ENCODE measurements at places on chromosomes 6 and 20.

- DNase-seq, result no peak
Measured at GRCh38 chr20:45813006-45813340, 529 bp downstream of the UBE2C start.

DNA sequence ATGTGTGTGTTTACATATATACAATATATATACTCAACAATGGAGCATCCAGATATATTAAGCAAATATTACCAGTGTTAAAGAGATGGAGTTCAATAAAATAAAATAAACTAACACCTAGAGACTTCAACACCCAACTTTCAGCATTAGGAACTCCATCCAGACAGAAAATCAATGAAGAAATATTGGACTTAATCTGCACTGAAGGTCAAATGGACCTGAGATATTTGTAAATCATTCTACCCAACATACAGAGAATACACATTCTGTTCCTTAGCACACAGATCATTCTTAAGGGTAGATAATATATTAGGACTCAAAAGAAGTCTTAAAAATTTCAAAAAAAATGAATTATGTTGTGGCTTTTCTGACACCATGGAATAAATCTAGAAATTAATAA is 832.3 kb upstream of the ADGRB3 start:
- no peak for DNase-seq

- DNase-seq, result no peak
Measured at GRCh38 chr20:52060794-52061714, 130.5 kb downstream of the ZFP64 start.

DNA sequence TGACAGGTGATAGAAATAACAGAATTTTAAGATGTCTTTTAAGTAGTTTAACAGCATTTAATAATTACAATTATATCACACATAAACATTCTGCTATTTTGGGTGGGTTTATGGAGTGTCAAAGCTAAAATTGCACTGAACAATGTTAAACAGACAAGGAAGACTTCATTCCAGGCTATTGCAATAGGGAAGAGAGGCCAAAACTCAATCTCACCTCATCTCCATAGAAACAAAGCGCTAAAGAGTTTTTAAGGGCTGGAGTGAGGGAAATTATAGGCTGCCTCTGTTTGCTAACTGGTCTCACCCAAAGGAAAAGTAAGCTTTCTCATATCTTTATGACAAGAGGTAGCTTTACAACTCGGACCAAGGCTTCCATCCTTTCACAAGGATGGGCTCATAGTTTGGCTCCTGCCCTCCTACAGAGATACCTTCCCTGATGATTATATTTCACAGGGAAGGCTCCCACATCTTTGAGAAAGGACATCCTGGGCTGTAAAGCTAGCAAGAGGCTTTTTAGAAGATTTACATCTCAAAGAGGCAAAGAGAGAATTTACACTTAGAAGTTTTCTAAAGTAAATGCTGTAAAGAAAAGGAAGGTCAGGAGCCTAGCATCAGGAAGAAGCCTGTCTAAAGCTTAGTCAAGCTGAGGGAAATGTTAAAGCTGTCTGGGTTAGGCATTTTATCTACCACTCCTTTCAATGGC is 350.2 kb upstream of the IMPG1 start:
- no peak for DNase-seq

- DNase-seq, result peak; percentile 48
Measured at GRCh38 chr6:42021847-42022754, 28.2 kb upstream of the TAF8 start.

GRCh38 chr6:37521674-37522073 is 22.0 kb upstream of the CCDC167 start:
- no peak for DNase-seq

GRCh38 chr6:1392813-1393640 is 3.7 kb downstream of the FOXF2 start:
- DNase-seq, result no peak

GRCh38 chr6:90402831-90403192 is 106.2 kb upstream of the BACH2 start:
- DNase-seq, result no peak

GRCh38 chr6:143940011-143940597 is 68.0 kb downstream of the PLAGL1 start:
- DNase-seq, result peak; percentile 28

DNA sequence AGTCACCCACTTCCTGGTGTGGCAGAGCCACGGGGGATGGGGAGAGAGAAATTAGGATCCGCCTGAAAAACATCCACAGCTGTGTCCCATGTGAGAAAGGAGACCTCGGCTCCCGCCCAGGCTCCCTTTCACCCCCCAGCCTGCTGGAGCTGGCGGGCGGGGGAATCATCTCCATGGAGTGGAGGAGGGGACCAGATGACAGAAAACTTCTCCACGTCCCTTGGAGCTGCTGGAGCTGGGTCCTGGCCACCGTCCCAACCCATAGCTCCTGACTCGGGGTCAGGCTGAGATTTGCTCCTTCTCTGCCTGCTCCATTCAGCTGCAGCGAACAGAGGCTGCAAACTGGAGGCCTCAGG is 113.8 kb downstream of the CEBPB start:
- DNase-seq, result no peak

DNA sequence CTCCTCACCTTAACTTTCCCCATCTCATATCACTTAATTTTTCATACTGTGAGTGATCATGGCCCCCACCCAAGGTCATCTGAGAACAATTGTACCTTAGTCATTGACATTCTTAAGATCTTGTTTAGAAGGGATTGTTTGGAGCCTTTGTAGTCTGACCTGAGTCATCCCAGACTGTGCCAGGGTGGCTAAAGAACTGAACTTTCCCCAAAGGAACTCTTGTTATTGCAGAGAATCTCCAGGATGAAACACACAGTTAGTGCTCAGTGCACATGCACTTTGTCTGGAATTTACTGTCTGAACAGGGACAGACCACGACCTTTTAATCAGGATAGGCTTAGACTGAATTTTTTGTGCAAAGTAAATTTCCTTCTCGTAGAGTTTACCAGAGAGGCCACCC is 112.6 kb upstream of the CCN2 start:
- DNase-seq, result no peak

DNA sequence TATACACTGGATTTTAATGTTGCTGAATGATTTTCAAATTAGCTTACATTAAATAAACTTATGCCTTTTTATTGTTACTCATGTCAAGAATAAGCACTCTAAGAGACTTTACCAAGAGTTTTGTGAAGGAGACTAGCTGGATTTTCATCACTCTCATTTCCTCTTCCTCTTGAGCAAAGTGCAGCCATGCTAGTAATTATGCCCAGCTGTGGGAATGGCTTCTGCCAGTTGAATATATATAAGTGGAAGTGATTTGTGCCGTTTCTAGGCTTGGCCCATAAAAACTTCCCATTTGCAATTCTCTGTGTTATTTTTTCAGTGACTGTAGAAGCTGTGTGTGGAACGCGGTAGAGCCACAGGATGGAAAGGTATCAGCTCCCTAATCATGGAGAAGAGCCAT is 255.8 kb downstream of the HDGFL1 start:
- DNase-seq, result no peak

- no peak for DNase-seq
Measured at GRCh38 chr20:39146394-39146793, 184.2 kb downstream of the DHX35 start.

- DNase-seq, result no peak
Measured at GRCh38 chr6:79421707-79422484, 115.3 kb downstream of the LCA5 start.

- DNase-seq, result no peak
Measured at GRCh38 chr6:85185977-85186376, 263.9 kb upstream of the NT5E start.

GRCh38 chr20:3161316-3162079 is 1.8 kb upstream of the FASTKD5 start:
- no peak for DNase-seq

DNA sequence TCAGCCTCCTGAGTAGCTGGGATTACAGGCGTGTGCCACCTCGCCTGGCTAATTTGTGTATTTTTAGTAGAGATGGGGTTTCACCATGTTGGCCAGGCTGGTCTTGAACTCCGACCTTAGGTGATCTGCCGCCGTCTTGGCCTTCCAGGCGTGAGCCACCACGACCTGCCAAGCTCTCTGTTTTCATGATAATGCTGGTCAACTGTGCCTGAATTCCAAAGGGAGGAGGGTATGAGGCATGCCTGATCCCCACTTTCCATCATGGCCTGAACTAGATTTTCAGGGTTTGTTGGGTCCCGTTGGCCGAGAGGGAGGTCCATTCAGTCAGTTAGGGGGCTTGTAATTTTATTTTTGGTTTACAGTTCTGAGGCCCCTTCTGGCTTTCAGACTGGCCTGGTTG is 28.0 kb upstream of the ANGPT4 start:
- no peak for DNase-seq

DNA sequence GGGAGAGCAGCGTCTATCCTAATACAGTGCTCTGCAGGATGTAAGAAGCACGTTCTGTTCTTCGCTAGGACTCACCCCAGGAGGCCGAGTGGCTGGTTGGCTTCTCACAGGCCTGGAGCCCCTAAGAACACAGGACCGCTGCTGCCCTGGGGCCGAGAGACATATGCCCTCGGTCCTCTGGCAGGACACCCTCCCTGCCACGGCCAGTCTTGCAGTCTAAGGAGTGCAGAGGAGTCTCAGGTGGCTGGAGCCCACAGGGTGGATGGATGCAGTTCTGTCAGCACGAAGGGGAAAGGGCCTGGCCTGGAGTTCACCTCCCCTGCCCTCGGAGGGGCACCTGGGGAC is 96.5 kb downstream of the SMOC2 start:
- no peak for DNase-seq

GRCh38 chr6:16092140-16092539 is 36.7 kb upstream of the MYLIP start:
- no peak for DNase-seq

DNA sequence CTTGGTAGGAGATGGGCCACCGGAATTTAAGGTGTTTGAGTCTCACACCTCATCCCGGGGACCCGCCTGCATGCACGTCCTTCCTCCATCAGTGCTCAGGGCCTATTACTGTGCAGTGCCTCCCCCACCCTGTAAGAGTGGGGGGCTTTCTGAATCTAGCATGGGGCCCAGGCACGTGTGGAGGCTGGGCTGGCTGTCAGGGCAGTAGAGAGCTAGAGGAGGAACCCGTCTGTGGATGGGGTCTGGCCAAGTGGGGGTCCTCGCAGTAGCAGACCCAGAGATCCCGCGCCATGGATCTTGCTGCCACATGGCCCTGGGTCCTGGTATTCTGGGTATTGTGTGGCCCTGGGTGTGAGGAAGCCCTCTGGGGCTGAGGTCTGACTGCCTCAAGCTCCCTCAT is 42.9 kb downstream of the SRC start:
- DNase-seq, result no peak

- DNase-seq, result peak; percentile 49
Measured at GRCh38 chr6:150599199-150600009, at the start of gene PLEKHG1. TSS of gene PLEKHG1 (plus strand) at chr6:150599885. CDS start at chr6:150733682, 133,797 bp downstream.

DNA sequence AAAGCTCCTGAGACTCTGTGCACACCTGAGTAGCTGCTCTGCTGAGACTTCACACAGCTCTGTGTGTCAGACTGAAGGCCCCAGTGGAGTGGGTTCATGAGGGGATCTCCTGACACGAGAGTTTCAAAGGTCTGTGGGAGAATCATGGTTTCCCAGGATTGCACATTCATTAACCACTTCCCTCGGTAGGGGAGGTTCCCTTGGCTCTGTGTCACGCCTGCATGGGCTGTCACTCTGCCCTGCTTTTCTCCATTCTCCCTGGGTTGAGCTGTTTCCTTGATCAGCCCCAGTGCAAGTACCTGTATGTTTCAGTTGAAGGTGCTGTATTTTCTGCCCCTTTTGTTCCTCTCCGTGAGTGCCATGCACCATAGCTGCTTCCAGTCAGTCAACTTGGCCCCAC is 236.9 kb downstream of the EPM2A start:
- DNase-seq, result no peak

DNA sequence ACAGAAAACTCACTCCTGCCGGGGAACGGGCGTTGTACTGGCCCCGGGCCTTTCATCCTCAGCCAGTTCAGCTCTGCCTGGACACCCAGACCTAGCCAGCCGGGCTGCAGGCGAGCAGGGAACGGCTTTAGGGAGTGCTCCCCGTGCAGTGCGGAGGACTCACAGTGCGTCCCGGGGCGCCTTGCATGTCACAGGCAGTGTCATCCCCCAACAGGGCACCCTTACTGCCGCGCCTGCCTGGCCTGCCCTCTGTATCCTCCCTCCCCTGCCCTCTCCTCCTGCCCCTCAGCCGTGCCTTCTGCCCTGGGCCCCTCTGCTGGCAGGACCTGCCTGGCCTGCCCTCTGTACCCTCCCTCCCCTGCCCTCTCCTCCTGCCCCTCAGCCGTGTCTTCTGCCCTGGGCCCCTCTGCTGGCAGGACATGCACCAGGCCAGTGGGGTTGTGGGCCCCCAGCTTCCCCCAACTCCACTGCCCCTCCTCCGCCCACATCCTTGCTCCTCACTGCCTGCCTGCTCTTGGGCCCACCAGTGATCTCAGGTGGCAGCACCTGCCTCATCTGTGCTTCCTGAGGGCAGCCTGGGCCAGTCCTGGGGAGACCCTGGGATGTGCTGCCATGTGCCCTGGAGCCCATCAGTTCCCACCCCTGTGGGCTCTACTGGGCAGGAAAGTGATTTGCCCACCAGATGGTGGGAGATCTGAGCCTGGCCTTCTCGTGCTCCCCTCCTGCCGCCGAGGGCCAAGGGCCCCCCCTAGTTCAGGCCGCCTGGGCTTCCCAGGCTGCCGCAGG is 43.0 kb downstream of the PYGB start:
- DNase-seq, result no peak

- no peak for DNase-seq
Measured at GRCh38 chr20:63466250-63466825, 6.1 kb downstream of the KCNQ2 start.

DNA sequence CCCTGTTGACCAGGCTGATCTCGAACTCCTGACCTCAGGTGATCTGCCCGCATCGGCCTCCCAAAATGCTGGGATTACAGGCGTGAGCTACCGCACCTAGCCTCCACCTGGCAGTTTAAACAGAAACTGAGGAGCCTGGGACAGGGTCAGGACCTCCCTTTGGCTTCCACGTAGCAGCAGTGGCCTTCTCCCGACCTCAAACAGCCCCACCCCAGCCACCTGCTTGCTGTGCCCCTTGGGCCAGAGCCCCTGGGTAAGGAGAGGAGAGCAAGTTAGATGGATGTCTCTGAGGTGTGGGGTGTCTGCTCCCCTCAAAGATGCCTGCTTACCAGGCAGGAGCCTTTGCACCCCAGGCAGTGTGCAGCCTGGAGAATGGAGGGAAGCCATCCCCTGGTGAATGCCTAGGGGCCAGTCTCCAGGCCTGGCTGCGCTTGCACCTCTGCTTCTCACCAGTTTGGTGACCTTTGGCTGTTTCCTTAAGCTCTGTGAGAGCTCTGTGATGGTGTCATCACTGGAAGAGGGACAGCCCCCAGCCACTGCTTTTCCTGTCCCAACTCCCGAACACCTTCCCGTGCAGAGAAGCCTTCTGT is 42.1 kb upstream of the MDFI start:
- no peak for DNase-seq

GRCh38 chr6:108744244-108744972 is 103.8 kb upstream of the ARMC2 start:
- DNase-seq, result no peak

DNA sequence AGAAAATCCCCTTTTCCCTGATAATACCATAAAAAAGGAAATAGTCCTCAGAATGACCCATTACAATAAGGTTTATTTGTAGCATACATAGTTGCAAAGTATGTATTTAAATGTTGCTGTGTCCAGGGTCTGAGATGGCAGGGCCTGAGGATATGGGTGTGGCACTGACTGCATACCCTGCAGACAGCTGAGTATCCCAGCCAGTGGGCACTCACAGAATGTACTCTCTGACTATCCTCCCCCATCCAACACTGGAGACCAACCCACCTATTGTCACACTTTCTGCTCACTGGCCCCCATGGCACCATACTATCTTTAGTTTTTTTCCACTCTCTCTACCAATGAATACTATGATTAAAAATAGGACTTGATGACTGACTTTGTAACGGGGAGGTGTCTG is 215.8 kb upstream of the FOXA2 start:
- no peak for DNase-seq

GRCh38 chr20:2279253-2279779 is 16.5 kb upstream of the TGM3 start:
- DNase-seq, result no peak
